Activated T-helper 17 cell treated with anti-CD3 and anti-CD28 coated beads, Interleukin-2, amount 50 U/mL, for 72 hours (primary cell): ENCODE measurements at places on chromosomes 3 and 15.

DNA sequence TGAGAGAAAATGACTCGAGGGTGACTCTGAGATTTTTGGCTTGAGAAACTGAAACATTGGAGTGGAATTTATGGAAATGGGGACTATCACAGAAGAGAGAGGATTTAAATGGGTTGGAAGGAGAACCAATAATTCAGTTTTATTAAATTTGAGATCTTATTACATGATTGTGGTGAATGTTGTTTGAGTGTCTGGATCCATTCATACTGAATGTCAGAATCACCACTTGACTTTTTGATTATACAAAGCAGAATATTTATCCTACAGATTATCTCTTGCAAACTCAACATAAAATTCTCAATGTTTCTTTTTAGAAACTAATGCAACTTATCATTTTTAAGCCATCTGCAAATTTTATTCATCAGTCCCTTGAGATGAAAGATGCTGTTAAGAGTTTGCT is 332.8 kb downstream of the CNTN3 start:
- ATAC-seq = no peak

- no peak for ATAC-seq
Measured at GRCh38 chr15:26210980-26211379, 347.9 kb upstream of the ATP10A start.

DNA sequence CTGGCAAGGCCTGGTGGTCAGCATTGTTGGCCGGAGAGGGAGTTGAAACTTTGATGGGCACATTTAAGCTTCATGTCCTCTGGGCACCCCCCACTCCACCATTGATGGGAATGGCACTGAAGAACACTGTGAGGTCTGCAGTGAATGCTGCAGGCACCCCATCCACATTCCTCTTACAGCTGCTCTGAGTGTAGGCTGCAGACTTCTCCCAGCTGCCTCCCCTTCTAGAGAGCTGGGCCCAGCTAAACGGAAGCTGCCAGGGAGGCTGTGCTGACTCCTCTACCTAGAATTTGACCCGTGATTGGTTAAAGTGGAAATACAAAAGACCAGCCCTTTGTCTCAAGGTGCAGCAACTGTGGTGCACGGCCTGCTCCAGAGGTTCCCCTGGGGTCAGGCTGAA is 10.6 kb downstream of the TMEM158 start:
- ATAC-seq = no peak

- ATAC-seq = no peak
Measured at GRCh38 chr3:190088890-190089289, 31.8 kb downstream of the P3H2 start.

GRCh38 chr3:194078045-194078821 is 57.7 kb upstream of the HES1 start:
- ATAC-seq = no peak

DNA sequence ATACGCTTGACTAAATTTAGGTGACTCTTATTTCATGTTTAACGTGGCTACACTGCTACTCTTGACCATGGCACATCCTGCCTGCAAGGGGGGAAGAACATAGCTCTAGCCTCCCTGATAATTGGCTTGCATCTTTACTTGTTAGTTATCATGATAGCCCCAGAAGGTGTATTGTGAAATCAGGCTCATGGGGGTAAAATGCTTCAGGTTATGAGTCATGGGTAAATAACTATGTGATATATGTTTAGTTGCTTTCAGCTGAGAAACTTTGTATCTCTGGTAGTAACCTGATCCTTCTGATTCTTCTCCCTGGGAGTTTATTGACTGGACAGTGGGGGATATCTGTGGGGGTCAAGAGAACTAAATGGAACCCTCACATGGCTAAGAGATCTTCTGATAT is 660.8 kb upstream of the UBE2E2 start:
- ATAC-seq = no peak

DNA sequence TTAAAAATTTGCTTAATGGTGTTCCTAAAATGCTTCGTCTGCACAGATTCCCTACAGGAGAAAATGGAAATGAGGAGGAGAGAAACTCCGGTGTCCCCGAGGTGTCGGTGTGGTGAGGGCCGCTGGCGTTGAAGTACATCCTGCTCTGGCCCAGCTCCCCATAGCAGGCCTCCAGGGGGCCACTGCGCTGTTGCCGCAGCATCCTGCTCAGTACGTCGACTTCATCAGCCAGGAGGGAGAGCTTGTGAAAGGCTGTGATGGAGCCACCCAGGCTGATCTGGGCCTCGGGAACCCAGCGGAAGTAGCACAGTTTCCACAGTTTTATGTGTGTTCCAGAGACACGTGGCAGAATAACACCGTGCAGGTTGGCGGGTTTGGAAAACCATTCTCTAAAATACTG is 37.8 kb downstream of the FAN1 start:
- no peak for ATAC-seq

DNA sequence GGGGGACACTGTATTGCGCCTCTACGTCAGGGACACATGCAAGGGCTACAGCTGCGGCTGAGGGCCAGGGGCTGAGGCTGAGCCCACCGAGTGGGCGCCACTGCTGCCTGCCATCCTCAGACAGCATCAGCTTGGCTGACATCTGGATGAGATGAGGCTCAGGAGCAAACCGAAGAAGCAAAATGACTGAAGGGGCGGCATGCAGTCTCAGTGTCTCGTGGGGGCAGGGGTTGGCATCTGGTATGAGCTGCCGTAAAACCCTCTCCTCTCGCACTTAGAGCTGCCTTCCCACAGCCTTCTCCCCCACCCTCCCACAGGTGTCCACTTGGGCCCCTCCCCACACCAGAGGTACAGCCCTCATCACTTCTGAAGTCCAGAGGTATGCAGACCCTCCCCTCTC is 24.2 kb upstream of the CMTM7 start:
- ATAC-seq = no peak

GRCh38 chr3:186374376-186374775 is 12.3 kb upstream of the DGKG start:
- no peak for ATAC-seq

GRCh38 chr3:25412269-25412668 is 15.8 kb upstream of the RARB start:
- ATAC-seq = no peak

- no peak for ATAC-seq
Measured at GRCh38 chr3:107973152-107973551, 117.7 kb downstream of the CD47 start.

DNA sequence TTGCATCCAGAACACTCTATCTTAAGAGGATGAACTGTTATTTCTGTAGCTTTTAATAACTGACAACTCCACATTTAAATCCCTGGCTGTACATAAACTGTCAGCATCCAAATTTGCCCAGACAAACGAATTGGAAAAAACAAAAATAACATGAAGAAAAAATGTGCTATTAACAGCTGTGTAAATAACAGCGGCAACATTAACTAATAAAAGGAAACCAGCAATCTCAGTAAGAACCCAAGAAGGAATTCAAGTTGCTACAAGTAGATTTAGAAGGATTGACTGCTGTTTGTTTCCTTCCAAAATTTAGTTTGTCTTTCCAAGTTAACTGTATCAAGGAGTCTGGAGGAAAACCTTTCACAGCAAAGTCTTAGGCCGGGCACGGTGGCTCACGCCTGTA is 550.6 kb upstream of the MDFIC2 start:
- no peak for ATAC-seq
